ENCODE measurements at places on chromosomes 1 and 21.

DNA sequence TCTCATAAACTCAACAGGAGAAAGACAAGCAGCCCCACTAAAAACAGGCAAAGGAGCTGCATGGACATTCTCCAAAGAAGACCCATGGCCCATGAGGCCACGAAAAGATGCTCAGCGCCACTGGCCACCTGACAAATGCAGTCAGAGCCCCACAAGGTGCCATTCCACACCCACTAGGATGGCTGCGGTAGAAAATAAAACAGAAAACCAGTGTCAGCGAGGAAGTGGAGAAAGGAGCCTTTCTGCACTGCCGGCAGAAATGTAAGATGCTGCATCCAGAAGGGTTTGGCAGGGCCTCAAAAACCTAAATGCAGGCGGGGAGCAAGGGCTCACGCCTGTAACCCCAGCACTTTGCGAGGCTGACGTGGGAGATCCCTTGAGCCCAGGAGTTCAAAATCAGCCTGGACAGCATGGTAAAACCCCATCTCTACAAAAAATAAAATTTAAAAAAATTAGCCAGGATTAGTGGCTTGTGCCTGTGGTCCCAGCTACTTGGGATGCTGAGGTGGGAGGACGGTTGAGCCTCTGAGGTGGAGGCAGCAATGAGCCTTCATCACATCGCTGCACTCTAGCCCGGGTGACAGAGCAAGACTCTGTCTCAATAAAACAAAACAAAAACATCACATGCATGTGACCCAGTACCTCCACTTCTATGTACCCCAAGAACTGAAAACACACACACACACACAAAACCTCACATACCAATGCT, 4.2 kb downstream of the WNT9A start:
- DNase-seq: no peak

DNA sequence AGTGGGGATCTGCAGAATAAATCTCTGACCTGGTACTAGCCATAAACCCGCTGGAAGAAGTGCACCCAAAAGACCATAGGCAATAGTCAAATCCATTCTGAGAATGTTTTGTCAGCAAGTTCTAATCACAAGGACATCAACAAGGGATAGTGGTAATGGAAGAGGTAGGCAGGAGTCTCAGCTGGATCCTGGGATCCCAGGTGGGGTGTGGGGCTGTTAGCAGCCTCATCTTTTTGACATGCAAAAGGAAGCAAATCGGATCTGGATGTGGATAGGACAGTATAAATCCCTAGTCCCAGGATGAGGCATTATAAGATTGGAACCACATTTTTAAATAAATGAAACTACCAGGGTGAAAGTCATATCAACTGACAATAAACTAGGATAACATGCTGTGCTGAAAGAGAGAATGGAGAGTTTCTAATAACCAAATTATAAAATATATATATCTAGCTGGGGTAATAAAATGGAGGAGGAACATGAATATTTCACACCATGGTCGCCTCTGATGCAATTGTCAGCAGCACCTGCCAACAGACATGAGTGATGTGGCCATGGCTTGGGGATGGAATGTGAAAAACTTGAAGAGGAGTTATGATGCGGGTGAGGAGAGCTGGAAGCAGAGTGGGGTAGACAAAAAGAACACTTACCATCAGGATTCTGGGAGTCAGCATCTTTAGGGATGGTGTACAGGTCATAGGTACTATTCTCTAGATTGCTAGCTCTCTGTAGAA, 23.7 kb upstream of the PEX19 start:
- DNase-seq: no peak

GRCh38 chr1:225909477-225909876, 14.6 kb downstream of the PYCR2 start:
- DNase-seq: no peak

DNA sequence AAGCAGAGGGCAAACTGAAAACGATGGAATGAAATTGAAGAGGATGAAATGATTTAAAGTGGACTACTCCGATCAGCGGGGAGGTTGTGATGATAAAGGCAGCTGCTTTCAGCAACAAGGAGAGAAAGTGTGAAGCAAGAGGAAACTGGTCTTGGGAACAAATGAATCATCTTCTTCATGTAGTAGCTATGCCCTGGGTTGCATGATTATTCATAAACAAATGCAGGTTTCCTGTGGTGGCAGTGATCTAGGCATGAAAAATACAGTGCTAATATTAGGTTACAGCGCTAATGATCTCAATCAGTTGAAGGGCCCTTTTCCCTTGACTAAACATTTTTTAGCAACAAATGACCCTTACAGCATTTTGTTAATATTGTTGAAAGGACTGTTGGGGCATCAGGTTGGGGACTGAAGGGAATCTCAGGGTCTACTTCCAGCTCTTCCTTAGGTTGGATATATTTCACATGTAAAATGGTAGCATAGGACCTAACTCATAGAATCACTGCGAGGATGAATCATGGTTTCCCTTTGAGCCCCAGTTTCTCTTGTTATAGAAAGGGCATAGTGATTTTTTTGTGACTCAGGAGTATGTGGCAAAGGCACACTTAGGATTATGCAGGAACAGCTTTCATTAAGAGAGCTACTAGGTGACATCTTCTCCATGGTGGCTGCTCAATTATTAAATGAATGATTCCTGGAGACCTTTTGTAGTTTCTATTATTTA, 1.9 kb upstream of the ZFYVE9 start:
- no peak for DNase-seq

DNA sequence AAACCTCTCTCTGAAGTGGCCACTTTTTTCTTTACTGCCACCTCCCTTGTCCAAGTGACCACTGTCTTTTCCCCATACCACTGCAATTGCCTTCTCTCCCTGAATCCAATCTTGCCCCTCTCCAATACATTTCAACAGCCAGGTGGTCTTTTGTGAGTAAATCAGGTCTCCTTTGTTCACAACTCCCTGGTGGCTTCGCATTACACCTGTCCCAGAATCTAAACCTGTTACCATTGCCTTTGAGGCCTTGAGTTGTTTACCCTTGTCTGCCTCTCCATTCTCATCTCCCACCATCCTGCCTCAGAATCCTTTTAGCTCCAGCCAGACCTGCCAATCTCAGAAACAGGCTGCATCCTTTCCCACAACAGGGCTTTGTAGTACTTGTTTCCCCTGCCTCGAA, 21.8 kb upstream of the DYNLT5 start:
- no peak for DNase-seq

GRCh38 chr21:43721206-43721605, 2.3 kb downstream of the PDXK start:
- DNase-seq: no peak

DNA sequence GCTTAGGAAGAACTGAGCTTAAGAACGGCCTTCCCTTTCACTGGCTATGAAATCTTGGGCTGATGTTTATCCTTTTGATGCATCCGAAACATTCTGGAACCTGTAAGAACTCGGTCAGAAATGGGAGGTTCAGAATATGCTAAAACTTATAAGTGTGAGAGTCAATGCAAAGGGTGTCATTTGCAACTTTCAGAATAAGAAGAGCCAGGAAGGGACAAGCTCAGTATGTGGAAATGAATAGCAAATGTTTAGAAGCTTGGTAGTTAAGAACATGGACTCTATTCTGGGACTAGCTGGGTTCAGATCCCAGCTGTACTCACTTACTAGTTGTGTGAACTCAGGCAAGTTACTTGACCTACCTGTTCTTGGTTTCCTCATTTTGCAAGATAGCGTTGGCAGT, 234.1 kb downstream of the OMA1 start:
- no peak for DNase-seq

DNA sequence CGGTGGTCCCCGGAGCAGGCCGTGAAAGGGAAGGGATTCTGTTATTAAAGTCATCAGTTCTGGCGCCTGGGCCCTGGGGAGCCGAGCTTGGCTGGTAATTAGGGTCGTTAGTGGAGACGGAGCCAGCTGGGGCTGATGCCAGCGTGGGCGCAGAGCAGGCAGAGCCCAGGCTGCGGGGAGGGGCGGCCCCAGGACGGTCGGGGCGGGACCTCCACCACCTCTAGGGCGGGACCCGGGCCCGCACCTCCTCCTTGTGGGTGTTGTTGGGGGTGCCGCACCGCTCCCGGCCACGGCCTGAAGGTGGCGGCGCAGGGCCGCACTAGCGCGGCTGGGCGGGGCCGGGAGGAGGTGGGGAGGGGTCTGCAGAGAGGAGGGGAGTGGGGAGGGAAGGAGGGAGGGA, 470.6 kb downstream of the PTPRU start:
- no peak for DNase-seq

GRCh38 chr1:91273875-91274274, 130.8 kb downstream of the HFM1 start:
- DNase-seq: no peak

- DNase-seq: peak; percentile 79
These were observed at the start of gene KCNK1 for GRCh38 chr1:233613252-233614172. Gene KCNK1 (plus strand): TSS chr1:233614106. CDS start chr1:233614172, 66 bp downstream.

- DNase-seq: no peak
These were observed 231.9 kb downstream of the TNR start for GRCh38 chr1:175511496-175511895.

DNA sequence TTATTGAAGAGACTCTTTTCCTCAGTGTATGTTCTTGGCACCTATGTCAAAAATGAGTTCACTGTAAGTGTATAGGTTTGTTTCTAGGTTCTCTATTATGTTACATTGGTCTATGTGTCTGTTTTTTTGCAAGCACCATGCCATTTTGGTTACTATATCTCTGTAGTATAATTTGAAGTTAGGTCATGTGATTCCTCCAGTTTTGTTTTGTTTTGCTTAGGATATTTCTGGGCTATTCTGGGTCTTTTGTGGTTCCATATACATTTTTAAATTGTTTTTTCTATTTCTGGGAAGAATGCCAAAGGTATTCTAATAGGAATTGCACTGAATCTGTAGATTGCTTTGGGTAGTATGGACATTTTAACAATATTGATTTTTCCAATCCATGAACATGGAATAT, 13.2 kb downstream of the TMED5 start:
- DNase-seq: no peak

DNA sequence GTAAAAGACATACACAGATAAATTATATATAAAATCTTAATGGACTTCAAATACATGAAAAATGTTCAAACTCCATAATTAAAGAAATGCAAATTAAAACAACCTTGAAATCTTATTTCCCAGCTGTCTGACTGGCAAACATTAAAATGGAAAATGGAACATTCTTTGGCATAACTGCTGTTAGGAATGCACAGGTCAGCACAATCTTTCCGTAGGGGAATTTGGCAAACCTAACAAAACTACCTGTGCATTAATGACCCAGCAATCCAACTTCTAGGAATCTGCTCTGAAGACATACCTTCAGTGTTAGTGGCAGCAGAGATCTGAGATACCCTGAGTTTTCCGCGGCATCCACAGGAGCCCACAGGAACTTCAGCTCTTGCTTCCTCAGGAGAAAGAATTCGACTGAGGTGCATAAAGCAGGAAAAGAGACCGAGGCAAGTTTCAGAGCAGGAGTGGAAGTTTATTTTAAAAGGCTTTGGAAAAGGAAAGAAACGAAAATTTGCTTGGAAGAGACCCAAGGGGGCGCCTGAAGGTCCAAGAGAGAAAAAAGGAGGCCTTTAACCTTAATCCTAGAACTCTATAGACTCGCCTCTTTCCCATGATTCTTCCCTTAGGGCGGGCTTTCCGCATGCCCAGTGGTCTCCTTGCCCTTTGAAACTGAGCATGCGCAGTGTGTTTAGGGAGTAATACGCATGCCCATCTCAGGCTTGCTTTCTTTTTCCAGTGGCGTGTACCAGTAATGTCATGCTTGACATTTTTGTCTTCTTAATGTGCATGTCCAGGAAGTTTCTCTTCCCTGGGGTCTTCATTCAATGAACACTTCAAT, 24.8 kb downstream of the LYPD8 start:
- no peak for DNase-seq

DNA sequence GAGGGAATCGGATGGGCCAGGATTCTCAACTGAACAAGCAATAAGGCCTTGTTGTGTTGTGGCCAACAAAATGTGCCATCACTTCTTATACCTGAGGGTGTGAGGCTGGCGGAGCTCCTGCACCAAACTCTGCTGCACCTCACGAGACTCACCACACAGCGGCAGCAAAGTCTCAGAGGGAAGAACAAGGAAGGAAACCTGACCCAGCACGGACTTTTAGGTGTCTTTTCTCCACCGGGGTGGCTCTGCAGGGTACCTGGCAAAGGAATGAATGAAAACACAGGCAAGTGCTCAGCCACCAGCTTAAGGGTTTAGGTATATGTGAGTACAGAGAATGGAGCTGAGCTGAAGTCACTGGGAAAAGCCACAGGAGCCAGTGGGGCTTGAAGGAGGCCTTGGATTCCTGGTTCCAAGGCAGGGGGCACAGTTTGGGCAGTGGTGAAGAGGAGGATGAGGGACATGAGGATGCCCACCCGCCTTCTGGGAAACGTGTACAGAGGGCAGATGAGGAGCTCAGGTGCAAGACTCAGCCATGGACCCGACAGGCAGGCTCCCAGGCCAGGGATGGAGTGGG, 31.1 kb upstream of the HSD3B1 start:
- no peak for DNase-seq

GRCh38 chr1:109884242-109884891, 26.3 kb upstream of the CSF1 start:
- no peak for DNase-seq

Measured in uterus (tissue), 4 donors.